ENCODE measurements at places on chromosomes 7 and 10. TPM values are rescaled to one million over a fixed set of nuclear protein-coding genes. Genes with fewer than 3 reads are reported as not detected.

RBP3 gene
- total RNA-seq = not detected

- peak; percentile 42 for DNase-seq
Measured at GRCh38 chr10:650441-650851, 39.0 kb downstream of the DIP2C start.

GRCh38 chr10:72079356-72079755, 9.0 kb downstream of the SPOCK2 start:
- no peak for DNase-seq

VAX1 gene
- total RNA-seq = not detected

- no peak for DNase-seq
Measured at GRCh38 chr10:116270126-116270770, 2.8 kb downstream of the GFRA1 start.

ALOX5 gene
- 10.9 TPM for total RNA-seq

EN2 gene
- total RNA-seq = 0.15 TPM

DNA sequence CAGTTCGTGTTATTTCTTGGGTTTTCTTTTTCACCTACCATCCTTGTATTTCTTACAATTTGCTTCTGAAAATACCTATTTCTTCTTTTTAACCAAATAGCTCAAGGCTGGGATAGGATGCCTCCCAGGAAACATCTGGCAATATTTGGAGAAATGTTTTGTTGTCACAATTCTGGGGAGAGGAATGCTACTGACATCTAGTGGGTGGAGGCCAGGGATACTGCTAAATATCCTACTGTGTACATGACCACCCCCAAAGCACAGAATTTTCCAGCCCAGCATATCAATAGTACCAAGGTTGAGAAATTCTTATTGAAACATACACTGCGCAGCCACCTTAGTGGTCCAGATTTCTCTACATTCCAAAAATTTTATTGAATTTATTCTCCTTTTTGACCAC, 55.5 kb downstream of the CNTNAP2 start:
- no peak for DNase-seq

ACSM6 gene
- not detected for total RNA-seq

ZNF248 gene
- total RNA-seq = 7.2 TPM

DNA sequence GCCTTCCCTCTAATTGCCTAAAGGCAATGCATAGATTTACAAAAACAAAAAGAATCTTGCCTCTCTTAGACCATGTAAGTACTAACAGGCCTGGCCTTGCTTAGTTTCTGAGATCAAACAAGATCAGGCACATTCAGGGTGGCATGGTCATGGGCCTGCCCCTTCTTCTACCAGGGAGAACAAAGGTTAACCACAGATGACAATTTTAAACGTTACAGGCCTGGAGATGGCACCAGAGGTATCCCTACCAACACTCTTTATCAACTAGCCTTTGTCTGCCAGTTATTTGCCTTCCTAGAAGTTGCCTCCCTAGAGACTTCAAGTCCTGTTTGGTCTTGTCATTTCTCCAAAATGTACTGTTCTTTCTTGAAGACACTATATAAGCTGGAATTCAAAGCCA, 252.6 kb downstream of the DOCK4 start:
- no peak for DNase-seq

GRCh38 chr7:94393246-94394108, 1.2 kb upstream of the COL1A2 start:
- DNase-seq = peak; percentile 42
